ENCODE measurements at places on chromosomes 16 and 17.

GRCh38 chr17:45785480-45786193, 1.5 kb downstream of the CRHR1 start:
- DNase-seq: no peak

GRCh38 chr16:30769379-30770089, 7.4 kb downstream of the RNF40 start:
- no peak for DNase-seq

DNA sequence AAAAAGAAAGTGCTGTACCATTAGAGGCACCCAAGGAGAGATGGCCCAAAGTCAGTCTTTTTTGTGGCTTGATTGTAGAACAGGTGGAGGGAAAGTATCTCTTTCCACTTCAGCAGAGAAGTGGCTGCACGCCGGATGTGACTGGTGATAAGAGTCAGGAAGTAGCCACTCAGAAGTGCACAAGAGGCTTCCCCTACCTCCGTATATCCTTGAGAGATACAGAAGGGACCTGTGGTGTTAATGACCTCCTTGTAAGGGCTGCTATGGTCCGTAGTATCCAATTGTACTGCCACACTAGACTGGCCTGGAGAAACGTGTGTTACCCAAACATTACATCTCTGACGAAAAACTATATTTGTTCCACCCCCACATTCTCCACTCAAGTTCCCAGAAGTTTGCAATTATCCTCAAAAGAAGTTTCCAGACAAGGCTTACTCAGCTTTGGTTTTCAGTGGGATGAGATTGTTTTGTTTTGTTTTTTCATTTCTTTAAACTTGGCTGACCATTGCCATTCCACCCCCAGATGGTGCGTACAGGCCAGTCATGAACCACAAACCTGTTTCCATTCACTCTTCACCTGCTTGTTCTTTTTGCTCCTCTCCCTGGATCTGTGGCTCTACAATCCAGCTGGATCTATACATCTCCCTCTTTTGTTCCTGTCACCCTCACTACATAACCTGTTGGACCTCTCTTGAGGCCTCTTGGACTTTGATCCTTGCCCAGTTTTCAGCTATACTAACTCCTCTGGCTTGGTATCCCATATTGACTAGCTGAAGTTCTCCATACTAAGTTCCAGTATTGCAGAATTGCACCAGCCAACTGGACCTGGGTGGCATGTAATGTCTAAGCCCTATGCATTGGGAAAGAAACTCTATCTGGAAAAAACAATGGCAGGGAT, 20.7 kb upstream of the MED13 start:
- DNase-seq: peak; percentile 50

DNA sequence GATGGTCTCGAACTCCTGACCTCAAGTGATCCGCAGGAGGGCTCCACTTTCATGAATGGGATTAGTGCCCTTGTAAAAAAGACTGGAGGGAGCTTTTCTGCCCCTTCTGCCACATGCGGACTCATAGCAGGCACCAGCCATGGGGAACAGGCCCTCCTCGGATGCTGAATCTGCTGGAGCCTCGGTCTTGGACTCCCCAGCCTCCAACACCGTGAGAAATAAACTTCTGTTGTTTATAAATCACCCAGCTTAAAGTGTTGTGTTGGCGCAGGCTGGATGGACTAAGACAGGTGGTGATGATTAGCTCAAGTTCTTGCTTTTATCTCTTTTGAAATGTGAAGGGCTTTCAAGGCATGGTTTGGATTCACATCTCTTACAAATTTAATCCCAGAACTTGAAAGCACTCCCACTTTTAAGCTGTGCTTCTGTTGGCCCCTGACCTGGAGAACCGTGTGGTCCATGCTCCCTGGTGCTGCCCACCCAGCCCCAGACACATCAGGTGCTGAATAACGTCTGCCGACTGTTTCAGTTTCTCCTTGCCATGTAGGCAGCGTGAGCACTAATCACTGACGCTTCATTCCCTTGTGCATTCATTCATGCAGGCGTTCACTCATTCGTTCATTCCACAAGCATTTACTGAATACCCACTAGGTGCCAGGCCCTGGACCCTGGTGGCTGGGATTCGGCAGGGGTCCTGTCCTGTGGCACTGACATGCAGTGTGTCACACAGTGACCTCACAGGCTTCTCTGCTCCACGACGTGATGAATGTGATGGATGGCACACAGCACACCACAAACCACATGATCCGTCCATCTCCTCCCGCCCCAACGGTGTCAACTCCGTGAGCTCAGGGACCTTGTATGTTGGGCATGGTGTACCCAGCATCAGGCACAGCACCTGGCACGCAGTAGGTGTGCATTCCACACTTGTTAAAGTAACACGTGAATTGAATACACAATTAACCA, 8.9 kb downstream of the CIBAR2 start:
- no peak for DNase-seq

GRCh38 chr16:28200661-28201060, 11.1 kb downstream of the XPO6 start:
- DNase-seq: no peak

GRCh38 chr16:56921571-56921970, 10.4 kb upstream of the HERPUD1 start:
- no peak for DNase-seq

DNA sequence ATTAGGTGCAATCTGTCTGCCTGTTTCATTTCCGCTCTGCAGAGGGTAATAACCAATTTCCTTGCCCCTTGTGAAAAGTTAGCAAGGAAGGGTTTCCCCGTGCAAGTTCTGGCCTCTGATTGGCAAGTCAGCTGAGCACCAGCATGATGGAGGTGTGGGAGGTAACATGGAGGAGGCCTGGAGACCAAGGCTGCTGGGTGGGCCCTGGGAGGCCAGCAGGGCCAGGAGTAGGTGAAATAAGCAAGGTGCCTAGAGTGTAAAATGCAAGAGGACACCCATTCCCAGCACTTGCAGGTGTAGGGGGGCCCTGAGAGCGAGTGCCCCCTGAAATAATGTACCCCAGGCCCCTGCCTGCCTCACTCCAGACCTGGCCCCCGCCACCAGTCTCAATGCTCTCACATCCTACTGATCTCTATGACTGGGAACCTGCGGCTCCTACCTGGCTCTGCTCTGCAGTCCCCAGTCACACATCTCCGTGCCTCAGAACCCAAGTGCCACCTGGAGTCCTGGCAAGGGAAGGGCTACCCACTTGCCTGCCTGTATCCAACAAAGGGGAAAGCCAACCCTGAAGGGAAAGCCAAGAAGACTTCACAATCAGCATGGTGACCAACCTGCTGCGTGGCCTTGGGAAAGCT, 116.2 kb downstream of the C16orf78 start:
- DNase-seq: no peak

GRCh38 chr16:23705517-23705902, 7.5 kb downstream of the ERN2 start:
- no peak for DNase-seq

- no peak for DNase-seq
Measured at GRCh38 chr16:86844695-86845094, 266.3 kb downstream of the FOXL1 start.

DNA sequence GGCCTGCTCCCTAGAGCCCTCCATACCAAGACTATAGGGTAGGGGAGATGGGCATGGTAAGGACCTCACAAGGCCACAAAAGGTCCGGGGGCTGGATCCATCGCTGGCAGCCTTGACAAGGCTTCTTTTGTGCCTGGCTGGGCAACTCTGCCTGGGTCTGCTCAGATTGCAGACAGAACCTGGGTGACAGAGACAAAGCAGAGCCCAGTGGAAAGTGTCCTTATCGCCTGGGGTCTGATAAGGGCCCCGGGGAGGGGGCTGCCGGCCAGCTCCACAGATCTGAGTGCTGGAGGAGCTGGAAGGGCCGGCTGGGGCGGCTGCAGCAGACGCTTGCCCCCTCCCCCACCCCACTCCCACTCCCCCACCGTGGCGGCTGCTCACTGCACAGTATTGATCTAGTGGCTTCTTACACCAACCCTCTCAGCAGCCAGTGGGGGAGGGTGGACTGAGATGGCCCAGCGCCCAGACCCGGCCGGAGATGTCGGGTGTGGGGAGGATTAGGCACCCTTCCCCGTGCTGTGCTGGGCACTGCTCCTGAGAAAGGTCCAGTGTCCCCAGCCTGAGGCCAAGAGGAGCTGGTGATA, 7.2 kb downstream of the MMP15 start:
- DNase-seq: no peak

GRCh38 chr16:82682767-82683166, 56.0 kb downstream of the CDH13 start:
- no peak for DNase-seq

DNA sequence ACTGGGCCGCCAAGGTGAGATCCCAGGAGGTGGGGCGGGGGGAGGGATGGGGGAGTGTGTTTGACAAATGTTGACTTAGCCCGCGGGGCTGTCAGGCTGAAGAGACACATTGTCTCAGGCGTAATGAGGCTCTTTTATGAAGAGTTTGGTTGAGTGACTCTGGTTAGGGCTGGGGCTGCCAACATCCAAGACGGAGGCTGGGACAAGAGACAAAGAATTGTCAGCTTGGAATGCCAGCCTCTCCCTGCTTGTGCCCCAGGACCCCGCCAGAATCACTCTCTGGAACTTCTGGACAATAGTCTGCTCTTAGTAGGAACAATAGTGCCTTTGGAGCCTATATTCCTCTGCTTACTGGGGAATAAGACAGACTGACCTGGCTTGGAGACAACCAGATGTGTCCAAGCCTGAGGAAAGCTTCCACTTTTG, 24.0 kb downstream of the PCTP start:
- DNase-seq: no peak

GRCh38 chr17:51721730-51722129, 436.8 kb downstream of the CA10 start:
- DNase-seq: no peak

DNA sequence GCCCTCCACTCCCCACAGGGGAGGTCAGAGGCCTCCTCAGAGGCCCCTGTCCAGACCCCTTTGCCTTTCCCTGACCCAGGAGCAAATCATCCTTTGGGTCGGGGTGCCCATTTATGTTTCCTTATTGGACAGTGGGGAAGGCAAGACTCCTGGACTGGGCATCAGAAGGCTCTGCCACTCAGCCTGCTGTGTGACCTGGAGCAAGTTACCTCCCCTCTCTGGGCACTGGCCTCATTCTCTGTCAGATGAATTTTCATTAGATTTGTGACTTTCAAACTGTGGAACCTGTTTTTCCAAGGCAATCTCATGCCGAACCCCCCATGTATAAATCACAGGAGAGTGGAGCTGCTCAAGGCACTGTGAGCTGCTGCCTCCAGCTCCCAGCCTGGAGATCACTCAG, 47.0 kb upstream of the TOB1 start:
- no peak for DNase-seq

GRCh38 chr16:4298761-4299522, 16.9 kb upstream of the GLIS2 start:
- DNase-seq: no peak

DNA sequence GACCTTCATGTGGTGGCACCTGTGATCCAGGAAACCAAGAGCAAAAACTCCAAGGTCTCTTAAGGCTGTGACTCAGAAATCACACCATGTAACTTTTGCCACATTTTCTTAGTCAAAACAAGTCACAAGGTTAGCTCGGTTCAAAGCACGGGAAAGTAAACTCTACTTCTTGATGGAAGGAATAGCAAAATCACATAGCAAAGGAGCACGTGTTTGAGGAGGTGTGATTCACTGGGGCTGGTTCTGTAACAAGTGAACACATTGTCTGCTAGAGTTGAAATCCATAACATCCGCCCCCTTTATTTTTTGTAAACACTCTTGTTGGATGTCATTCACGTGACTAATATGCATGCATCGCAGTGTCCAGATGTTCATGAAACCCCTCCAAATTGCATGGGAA, 415.0 kb upstream of the MAF start:
- no peak for DNase-seq

DNA sequence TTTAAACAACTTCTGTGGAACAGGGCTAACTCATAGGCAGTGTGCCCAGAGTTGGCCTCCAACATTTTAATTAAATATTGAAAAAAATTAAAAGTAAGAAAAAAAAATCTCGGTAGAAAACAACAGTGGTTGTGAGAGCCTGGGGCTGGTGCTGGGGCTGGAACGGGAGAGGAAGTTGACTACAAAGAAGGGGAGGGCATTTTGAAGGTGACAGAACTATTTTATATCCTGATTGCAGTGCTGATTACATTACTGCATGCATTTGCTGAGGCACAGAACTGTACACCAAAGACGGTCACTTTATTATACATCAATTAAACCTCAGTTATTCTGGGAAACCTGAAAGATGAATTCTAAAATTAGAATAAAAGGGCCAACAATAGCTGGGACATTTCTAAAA, 142.5 kb downstream of the PARN start:
- no peak for DNase-seq

- DNase-seq: no peak
Measured at GRCh38 chr17:15112846-15113617, 152.1 kb downstream of the PMP22 start.

DNA sequence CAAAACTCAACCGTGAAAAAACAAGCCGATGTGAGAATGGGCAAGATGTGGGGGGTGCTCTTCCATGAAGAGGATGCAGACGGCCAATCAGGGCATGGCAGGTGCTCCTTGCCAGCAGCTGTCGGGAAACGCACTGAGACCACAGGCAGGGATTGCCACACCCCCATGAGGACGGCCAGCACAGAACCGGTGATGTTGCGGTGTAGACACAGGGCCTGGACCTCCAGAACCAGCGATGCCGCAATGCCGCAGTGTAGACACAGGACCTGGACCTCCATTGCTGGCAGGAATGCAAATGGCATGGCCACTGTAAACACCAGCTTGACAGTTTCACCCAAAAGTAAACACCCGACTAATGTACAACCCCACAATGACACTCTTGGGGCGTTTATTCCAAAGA, 164.9 kb downstream of the BANP start:
- DNase-seq: no peak

DNA sequence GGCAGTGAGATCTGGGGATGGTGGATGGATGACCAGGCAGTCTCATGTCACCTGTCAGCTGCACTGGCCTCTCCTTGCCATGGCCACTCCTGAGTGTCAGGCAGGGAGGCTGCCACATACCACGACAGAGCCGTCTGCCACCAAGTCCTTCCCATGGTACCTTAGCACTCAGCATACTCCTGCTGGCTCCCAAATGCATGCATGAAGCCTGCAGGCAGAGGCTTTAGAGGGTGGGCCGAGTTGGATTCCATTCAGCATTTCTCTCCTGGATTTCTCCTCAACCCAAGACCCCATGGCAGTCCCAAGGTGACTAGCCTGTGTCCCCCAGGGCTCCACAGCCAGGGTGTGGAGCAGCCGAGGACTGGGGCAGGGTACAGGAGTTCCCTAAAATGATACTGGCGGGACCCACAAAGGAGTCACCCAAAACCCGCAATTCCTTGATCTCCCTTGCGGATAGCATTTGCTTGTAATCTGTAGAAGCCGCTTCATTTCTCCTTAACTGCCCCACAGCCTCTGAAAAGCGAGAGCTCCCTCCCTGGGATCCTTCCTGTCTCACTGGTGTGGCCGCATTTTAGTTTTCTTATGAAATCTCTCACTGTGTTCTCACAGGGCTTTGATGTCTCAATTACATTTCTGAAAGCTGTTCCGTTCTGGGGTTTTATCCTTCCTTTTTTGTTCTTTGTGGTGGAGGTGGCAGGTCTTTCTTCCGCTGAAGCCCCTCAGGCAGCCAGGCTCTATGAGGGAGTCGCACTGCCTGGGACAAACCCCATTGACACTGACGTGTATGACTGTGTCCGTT, 141.4 kb downstream of the SOCS1 start:
- DNase-seq: peak; percentile 68
